AML-193 (cell line): ENCODE measurements at places on chromosomes 2 and 18.

DNA sequence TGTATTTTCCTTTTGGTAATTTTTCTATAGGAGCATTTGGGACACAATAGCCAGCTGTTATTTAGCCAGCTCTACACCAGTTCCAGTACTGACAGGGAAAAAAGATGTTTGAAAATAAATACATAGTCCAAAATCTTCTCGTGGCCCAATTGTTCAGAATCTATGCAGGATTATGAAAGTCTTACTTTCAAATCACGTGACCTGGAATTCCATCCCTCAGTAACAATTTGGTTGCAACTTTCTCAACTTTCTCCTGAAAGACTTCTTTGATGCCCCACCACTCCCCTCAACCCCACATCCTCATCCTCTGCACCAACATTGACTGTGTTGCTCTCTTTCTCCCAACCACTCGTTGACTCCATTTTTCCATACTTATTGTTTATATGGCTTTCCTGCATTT lies 539.0 kb downstream of the LRP1B start:
- no peak for DNase-seq

DNA sequence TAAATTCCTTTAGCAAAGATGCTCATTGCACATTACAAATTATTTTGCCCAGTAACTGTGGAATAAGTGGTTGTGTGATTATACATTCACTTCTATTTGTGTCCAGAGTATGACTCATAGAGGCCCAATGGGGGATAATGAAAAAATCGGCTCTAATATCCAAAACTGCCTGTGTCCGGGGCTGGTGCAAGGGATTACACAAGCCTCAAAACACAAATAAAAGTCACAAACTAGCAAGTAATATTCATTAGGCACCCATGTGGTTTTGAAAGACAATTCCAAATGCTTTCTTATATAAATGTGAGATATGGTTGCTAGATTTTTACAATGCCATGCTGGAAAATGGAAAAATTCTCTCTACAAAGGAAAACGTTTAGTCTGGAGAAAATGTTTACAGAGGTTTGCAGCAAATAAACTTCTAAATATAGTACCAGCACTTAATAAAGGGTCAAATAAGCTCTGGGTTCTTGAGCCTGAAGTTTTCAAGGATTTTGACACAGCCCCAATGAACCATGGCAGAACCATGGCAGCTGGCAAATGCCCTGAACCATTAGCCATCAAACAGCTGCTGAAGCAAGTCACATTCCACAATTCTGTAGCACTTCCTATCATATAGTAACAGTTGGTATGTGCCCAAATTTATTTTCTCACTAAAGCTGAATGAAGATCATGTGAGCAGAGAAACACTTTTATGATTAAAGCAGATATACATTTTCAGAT lies 40.5 kb downstream of the IRS1 start:
- no peak for DNase-seq

DNA sequence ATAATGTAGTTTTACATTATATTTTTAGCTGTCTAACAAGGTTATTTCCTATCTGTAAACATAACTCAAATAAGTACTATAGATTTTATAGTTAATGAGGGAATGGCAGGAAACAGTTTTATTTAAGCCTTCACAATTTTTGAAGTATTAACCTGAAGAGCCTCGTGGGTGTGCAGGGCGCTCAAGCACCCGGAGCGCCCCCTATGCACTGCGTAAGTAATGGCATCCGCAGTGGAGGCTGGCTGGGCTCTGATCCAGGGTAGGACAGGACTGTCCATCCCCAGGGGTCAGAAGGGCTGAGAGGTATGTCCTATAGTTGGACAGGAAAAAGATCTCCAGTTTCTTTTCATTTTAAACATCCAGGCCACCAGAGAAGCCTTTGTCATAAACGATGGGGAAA lies 8.2 kb upstream of the GBX2 start:
- no peak for DNase-seq

- DNase-seq = no peak
Measured at GRCh38 chr18:27860701-27861107, 316.2 kb downstream of the CDH2 start.

DNA sequence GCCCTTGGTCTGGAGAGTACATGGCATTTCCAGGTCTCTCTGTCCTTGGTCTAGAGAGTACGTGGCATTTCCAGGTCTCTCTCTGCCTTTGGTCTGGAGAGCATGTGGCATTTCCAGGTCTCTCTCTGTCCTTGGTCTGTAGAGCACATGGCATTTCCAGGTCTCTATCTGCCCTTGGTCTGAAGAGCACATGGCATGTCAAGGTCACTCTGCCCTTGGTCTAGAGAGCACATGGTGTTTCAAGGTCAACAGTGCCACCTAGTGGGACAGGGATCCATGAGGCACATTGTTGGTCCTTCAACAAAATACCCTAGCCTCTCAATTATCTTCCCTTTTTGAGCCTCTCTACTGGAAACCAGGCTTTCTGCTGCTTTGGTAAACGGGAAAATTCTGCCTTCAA lies 250.2 kb downstream of the OTX1 start:
- no peak for DNase-seq

DNA sequence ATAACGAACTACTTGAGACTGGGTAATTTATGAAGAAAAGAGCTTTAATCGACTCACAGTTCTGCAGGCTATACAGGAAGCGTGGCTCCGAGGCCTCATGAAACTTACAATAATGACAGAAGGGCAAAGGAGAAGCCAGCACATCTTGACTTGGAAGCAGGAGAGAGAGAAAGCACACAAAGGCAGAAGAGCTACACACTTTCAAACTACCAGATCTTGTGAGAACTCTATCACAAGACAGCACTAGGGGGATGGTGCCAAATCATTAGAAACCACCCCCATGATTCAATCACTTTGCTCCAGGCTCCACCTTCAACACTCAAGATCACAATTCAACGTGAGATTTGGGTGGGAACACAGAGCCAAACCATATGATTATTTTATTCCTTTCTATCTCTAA lies 655.9 kb upstream of the SYT4 start:
- DNase-seq = no peak

DNA sequence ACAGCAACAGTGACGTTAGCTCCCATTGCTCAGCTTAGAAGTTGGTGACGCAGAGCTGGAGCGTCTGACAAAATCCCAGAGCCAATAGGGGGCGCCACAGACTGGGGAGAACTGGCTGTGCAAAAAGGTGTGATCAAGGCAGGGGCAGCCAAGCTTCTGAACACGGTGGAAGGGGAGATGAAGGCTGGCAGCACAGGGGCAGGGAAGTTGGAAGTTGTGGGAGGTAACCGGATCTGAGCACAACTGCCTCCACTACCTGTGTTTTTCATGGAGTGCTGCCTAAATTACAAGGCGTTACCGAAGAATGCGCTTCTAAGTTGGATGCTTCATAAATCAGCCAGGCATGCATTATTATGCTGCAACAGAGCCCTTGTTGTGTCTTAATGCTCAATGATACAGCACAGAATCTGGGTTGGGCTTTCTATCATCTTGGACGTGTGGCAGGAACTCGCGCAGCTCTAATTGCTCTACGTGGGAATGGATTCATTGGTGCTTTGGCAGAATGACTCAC lies 370.0 kb downstream of the SLC4A3 start:
- no peak for DNase-seq

- DNase-seq = peak; percentile 94
Measured at GRCh38 chr2:219718066-219718465, 90.6 kb downstream of the SLC4A3 start.

- DNase-seq = no peak
Measured at GRCh38 chr2:31131871-31132270, 6.4 kb downstream of the GALNT14 start.

DNA sequence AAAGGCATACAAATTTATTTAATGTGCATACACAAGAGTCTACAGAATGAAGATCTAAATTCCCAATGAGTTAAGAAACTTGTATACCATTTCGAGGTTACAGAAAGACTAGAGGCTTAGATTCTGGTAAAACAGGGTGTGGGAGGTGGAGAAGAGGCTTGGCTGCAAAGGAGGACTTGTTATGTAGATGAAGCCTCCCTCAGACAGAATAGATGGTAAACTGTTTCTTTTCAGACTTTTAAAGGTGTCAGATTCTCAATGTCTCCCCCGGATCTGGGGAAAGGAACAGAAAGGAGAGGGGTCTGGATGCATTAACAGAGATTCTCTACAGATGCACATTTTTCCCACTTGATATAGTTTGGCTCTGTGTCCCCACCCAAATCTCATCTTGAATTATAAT lies 126.0 kb downstream of the ST6GAL2 start:
- no peak for DNase-seq

GRCh38 chr2:43899589-43899988 lies 60.8 kb downstream of the ABCG8 start:
- no peak for DNase-seq

GRCh38 chr2:12903272-12903671 lies 186.5 kb downstream of the TRIB2 start:
- DNase-seq = no peak

GRCh38 chr18:31942291-31942998 lies 483 bp downstream of the TRAPPC8 start:
- peak; percentile 38 for DNase-seq

- no peak for DNase-seq
Measured at GRCh38 chr2:222563106-222563718, 92.7 kb downstream of the FARSB start.

DNA sequence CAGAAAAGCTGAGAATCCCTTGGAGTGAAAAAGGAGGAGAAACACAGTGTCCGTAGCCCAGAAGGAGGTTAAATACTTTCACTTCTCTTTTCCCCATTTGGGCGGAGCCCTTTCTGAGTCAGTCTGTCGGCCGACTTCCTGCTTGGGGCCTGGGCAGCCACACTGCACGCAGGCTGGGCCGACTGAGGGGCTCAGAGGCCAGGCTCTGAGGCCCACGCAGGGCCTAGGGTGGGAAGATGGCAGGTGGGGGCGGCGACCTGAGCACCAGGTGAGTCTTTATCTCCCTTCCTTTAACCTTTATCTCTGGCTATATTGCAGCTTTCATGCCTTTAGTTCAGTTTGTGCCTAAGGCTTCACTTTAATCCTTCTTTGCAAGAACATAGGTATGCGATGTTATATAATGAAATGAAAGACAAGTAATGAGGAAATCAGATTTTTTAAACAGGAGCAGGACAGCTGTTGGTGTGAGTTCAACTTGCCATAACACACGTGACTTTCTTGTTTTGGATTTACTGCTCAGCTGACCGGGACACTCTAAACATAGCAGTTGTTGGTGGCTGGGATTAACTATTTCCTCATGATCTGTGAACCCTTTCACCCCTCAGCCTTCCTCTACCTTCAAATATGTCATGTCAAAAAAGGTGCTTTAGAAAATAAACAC lies at the start of gene SP100:
TSS of gene SP100 (plus strand) at position 141 of the 661 bp plus-strand sequence. CDS start at position 237, 96 bp downstream.
- DNase-seq = peak; percentile 86

DNA sequence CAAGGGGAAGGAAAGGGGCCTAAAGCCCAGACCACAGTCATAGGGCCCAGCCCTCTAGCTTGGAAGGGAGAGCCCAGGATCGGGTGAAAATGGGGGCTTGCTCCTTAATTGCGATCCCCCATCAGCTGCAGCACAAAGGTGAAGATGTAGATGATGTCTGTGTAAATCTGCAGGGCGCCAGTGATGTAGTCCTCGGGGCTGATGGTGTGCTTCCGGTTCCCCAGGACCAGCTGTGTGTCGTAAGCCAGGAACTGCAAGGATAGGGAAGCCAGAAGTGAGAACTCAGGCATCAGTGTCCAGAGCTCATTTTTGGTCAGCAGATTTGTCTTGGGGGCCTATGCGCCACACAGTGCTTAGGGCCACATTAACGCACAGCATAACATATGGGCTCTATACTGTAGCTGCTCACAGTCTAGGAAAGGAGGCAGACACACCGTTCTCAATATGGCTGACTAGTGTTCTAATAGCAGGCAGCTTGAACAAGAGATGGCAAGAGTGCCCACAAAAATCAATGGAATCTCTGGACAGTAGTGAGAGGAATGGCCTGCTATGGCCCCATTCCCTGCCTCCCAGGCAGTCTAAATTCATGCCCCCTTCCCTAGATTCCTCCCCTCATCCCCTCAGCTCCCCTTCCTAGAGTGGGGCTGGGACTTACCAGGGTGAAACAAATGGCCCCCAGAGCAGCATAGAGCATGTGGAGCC lies 5.2 kb downstream of the PNKD start:
- no peak for DNase-seq

DNA sequence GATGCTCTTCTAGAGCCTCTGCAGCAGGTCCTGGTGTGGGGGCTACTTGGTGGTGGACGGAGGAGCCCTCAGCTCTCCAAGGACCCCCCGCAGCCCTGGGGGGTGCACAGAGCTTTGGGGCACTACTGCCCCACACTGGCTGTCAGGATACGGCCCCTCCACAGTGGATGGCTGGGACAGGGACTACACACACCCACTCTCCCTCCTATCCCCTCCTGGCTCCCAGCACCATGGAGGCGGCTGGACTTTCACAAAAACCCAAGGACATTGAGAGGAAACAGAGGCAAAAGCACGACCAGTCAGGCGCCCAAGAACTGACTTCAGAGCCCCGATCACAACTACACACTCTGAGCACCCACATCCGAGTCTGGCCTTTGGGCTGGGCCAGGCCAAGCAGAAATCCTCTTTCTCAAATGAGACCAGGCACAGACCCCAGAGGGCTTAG lies 12.6 kb downstream of the GPR35 start:
- DNase-seq = no peak

- DNase-seq = no peak
Measured at GRCh38 chr2:177261116-177262060, 3.1 kb downstream of the NFE2L2 start.

- no peak for DNase-seq
Measured at GRCh38 chr2:96954011-96954846, 32.2 kb downstream of the FAM178B start.

GRCh38 chr2:39595116-39595515 lies 70.6 kb upstream of the TMEM178A start:
- DNase-seq = no peak

GRCh38 chr2:13030606-13031005 lies 313.9 kb downstream of the TRIB2 start:
- DNase-seq = no peak

- DNase-seq = no peak
Measured at GRCh38 chr18:3607309-3608098, 157.5 kb downstream of the TGIF1 start.

GRCh38 chr2:150047620-150048222 lies 439.7 kb downstream of the RND3 start:
- no peak for DNase-seq

DNA sequence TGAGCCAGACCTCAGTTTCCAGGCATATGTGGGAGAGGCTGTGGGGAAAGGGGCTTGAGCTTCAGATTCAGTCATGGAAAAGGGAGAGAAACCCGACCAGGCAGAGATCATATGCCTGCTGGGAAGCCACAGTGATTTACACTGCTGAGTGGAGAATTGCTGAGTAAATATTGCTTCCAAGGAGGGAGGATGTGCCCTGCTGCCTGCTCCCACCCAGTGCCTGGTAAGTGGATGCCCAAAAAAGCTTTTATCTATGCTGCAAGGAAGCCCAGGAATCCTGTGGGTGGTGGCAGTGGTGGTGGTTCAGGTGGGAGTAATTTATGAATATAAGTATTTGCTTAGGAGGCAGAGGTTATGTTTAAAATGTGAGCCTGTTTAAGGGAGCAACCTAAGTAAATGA lies 39.5 kb downstream of the INO80C start:
- no peak for DNase-seq

GRCh38 chr18:924987-925386 lies 20.3 kb downstream of the ADCYAP1 start:
- DNase-seq = no peak

- no peak for DNase-seq
Measured at GRCh38 chr2:1747065-1747941, 3.0 kb upstream of the PXDN start.
